NCI-H345 (cell line): ENCODE measurements at places on chromosomes 6 and 20.

- DNase-seq = no peak
These were observed 232.2 kb upstream of the SULF2 start for GRCh38 chr20:48017509-48017908.

DNA sequence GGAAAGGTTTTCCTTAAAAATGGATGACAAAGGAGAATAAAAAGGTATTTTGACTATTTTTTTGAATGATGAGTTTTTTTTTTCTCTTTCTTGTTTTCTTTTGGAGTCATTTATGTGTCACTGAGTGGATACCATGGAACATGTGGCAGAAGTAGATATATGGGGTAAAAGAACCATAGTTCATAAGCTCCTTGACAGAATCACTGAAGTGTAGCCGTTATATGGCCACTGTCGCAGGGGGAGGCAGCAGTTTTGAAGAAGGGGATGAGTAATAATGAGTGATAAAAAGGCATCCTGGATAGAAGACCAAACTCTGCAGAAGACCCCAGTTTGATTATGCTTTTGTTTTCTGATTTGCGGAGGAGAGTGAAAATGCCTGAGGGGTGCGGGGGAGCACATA, 15.5 kb downstream of the PTPN1 start:
- DNase-seq = no peak

DNA sequence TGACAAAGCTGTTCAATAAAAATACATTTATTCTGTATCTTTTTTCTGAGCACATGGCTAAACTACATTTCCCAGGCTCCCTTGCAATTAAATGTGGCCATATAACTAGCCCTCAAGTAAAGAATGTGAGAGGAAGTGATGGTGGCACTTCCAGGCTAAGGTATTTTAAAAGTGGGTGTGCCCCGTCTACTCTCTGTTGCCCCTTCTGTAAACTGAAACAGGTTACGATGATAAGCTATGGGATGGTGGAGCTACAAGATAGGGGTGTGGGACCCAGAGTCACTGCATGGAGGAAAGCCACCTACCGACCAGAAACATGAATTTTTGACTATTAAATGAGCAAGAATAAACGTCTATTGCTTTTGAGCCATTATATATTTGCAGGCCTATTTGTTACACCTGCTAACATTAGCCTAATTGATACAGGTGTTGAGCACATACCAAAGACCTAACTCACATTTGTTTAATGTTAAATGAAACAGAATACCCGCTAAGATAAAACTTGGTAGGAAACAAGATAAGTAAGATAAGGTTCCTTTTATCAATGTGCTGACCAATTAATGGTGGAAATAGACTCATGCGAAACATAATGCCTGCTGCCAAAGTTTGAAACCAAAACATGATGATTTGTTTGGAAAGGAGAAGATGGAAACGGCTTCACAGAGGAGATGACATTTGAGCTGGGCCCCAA, 3.1 kb downstream of the FYN start:
- no peak for DNase-seq

- DNase-seq = no peak
These were observed 556 bp upstream of the MROH8 start for GRCh38 chr20:37179683-37180524.

GRCh38 chr6:132316970-132317369, 84.3 kb downstream of the MOXD1 start:
- no peak for DNase-seq

GRCh38 chr20:2984956-2985661, 58.3 kb upstream of the GNRH2 start:
- DNase-seq = peak; percentile 19

DNA sequence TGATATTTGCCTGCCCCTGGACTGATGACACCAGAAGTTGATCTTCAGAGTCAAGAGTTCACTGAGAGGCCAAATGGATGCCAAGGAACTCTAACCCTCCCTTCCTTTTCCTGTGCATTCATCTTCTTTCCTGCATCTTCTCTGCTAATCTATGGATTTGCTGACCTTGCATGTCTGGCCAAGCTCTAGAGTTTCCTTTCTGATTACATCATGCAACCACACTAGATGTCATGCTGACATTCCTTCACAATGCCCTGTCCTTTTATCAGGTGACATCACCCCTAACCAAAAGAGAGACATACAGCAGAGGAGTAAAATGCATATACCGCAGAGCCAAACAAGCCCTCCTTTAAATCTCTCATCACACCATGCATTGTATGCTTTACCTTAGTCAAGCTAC, 487.6 kb downstream of the TFAP2A start:
- no peak for DNase-seq

DNA sequence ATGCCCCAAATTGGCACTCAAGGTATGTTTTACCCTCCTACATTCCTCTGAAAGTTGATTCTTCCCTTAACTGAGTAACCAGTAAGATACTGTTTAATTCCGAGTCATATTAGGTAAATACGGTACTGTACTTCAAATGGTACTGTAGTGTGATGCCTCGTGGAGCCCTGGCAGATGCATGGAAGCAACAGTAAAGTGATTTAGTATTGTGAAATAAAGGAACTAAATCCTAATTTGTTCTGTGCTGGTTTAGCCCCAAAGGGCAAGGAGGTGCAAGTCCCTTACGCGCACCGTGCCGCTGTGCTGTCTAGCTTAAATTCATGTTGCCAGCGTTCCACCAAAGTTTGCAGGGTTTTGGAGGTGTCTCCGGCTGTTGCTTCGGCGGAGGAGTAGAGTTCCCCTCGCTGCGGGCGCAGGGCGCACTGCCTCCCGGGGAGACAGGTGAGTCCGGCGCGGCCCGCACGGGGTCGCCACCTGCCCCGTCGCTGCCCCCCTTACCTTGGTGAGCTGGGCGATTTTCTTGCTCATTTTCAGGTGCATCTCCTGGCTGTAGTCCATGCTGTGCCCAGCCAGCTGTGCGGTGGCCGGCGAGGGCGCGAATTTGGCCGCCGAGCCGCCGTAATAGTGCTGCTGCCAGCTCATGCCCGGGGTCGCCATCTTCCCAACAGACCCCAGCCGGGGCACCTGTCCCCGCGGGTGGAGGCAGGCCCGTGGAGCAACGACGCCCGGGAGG, 655 bp downstream of the FAM184A start:
- DNase-seq = peak; percentile 65

GRCh38 chr6:56435326-56435725, 187.9 kb upstream of the COL21A1 start:
- no peak for DNase-seq

DNA sequence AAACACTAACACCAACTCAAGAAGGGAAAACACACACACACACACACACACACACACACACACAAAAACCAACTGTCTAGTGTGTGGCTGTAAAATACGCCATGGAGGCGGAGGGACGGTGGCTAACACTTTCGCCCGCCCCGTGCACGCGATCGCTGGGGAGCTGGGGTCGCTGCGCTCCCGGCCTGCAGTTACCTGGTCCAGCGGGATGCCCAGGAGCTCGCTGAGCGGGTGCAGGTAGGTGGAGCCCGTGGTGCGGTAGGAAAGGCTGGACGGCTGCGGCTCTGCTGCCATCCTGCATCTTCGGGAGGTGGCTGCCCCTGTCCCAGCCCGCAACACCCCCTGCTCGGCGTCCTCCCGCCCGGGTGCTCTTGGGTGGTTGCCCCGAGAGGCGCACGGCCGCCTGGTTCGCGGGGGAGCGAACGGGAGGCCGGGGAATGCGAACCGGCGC, 303 bp downstream of the MBOAT1 start:
- DNase-seq = peak; percentile 64

DNA sequence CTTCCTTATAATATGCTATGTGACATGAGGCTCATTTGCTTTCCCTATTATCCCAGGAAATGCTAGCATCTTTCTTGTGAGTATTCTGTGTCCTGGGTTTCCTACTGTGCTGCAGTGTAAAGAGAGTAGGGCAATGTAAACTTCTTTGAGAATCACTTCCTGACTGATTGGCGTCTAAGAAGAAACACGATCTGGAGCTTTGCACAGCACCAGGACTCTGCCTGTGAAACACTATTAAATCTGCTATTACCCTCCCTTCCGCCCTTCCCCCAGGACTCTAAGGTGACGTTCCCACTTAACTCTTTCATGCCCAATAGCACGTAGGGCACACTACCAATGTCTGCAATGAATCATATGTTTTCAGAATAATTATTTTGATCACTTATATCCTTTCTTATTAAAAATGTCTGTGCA, 607.3 kb upstream of the CITED2 start:
- DNase-seq = peak; percentile 24

GRCh38 chr20:1616858-1617434, 2.9 kb downstream of the SIRPB1 start:
- no peak for DNase-seq

- no peak for DNase-seq
These were observed 42.5 kb downstream of the LYRM2 start for GRCh38 chr6:89596056-89596455.

GRCh38 chr6:151179321-151179720, 60.4 kb upstream of the AKAP12 start:
- no peak for DNase-seq

DNA sequence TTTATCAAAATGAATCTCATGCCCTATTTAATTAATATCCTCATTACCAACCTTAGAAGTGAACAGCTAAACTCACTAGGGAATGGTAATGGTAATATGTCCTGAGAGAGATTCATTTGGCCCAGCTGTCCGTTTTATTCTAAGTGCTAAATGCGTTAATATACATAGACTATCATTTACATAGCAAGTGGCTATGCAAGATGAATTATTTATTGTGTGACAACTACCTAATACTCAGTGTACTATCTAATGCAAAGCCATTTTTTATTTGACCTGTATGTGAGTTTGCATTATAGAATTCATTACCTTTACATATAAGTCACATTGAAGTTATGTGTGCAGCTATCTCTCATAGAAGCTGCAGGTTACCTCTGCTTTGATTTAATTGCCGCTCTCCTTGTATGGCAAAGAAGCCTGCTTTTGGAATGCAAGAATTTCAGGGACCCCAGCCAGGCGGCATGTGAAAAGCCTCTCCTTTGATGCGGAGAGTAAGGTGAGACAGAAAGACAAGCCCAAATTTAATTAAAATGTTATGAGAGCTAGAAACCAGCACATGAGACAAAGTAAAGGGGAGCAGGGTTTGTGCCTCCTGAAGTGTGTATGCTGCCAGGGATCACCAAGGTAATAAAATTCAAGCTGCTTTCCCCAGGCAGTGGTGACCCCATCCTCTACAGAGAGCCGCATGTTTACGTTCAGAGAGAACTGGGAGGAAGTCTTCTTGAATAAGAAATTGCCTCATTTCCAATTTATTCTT, 693.0 kb upstream of the MAP3K7 start:
- no peak for DNase-seq
